ENCODE measurements at places on chromosomes 5 and 9.

GRCh38 chr9:101299901-101300300 is 84.9 kb downstream of the BAAT start:
- DNase-seq: no peak

DNA sequence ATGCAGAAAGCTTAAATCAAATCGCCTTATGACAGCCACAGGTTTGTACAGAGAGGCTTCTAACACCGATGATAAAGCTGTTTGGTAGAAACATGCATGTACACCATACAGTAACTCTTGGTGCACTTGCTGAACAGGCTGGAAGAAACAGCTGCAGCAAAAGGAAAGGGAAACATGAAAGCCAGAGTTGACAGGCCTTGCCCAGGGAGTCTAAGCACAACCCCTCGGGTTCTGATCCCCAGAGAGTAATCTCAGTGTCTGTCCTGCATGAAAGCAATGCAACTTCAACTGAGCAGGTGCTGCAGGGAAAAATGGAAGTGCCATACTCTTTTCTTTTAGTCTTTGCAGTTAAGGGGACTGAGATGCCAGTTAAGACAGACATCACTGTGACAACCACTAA is 419.9 kb downstream of the BNC2 start:
- no peak for DNase-seq

- DNase-seq: no peak
These were observed 605 bp upstream of the DNLZ start for GRCh38 chr9:136363949-136364748.

- no peak for DNase-seq
These were observed 35.7 kb upstream of the SLC25A51 start for GRCh38 chr9:37939575-37940095.

DNA sequence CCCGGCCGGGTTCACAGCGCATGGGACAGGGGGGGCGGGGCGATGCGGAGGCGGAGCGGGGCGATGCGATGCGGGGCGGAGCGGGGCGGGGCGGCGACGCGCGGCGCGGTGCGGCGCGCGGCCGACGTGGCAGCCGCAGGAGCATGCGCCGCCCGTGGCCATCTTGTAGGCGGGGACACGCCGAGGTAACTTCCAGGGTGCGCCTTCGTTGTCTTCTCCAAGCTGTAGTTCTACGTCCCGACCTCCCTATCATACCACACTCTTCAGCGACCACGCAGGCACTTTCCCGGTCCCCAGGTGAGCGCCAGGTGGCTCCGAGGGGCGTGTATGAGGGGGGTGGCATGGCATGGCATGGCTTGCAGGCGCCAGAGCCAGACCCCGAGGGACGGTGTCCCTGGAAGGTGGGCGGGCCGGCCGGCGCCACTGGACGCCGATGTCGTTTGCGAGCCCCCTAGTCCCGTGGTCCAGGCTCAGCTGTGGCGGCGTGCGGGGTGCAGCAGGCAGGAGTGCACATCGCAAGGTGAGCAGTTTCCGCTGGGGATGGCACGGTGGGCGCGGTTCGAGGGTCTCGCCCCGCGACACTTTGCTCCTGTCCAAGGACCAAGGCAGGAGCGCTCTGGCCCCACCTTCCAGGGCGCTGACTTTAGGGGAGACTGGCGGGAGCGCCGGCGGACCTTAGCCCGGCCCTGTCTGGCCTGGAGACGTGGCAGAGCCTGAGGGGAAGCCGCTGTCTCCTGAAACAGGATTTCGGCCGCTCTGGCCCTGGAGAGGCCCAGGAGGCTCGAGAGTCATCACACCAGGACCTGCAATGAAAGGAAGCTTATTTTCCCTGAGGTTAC is at the start of gene PRRC1:
Gene PRRC1 (plus strand): TSS at position 161 of the 839 bp plus-strand sequence. CDS start 5,840 bp downstream, outside the sequence.
- DNase-seq: peak; percentile 93

Data from activated effector memory CD4-positive, alpha-beta T cell treated with anti-CD3 and anti-CD28 coated beads, Interleukin-2, amount 50 U/mL, for 16 hours (primary cell).